AG08396 (cell line): ENCODE measurements at places on chromosomes 12 and 14.

- peak; percentile 45 for DNase-seq
These were observed 20.1 kb downstream of the APOBEC1 start for GRCh38 chr12:7645395-7646177.

DNA sequence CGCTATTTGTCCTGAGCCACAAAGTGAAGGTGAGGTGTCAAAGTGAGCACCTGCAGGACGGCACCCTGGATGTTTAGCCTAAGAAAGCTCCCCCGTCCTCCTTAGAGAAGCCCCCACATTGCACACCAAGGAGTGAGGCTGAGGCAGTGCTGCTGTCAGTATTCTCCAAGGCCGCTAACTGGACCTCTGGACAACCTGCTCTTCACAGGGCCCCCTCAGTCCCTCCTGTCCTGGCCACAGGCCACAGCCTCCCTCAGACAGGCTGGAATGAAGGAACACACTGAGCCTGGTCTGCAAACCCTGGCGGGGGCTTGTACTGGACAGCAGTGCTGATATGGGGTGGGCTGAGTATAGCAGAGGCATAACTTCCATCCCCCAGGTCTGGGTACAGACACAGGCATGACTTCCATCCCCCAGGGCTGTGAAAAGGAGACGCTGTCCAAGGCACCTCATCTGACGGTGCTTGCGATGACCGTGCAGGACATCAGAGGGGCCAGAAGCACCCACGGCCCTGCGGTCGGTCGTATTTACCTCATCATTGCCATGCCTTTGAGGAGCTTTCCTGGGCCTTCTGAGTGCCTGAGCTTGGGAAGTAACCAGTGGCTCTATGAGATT is 82.4 kb upstream of the DIO3 start:
- DNase-seq = no peak

DNA sequence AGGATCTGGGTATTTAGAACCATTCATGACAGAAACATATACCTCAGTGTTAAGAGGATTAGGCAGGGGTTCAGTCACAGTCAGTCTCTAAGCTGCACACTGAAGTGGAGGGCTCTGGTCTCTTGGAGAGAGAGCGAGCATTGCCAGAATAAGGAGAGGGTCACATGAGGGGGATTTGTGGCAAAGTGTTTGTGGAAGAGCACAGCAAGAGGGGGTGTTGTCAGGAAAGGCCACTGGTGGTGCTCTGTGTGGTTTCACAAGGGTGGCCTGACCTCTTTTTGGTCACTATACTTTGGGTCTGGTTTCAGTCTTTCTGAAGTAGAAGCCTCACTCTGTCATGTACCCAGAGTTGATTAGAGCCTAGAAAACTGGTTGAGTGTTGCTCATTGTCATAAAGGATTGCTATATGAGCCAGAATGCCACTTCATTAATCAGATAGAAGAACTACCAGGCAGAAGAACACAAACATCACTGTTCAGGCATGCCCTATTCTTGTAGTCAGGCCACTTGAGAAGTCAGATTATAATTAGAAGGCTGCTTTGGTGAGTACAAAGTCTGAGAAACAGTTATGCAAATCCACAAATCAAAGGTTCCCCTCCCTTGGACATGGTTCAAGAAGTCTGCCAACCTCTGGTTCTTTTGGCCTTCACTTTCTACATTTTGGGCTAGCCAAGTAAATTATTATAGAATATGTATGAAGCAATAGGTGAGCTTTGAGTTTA is 8.4 kb downstream of the TMEM19 start:
- no peak for DNase-seq

DNA sequence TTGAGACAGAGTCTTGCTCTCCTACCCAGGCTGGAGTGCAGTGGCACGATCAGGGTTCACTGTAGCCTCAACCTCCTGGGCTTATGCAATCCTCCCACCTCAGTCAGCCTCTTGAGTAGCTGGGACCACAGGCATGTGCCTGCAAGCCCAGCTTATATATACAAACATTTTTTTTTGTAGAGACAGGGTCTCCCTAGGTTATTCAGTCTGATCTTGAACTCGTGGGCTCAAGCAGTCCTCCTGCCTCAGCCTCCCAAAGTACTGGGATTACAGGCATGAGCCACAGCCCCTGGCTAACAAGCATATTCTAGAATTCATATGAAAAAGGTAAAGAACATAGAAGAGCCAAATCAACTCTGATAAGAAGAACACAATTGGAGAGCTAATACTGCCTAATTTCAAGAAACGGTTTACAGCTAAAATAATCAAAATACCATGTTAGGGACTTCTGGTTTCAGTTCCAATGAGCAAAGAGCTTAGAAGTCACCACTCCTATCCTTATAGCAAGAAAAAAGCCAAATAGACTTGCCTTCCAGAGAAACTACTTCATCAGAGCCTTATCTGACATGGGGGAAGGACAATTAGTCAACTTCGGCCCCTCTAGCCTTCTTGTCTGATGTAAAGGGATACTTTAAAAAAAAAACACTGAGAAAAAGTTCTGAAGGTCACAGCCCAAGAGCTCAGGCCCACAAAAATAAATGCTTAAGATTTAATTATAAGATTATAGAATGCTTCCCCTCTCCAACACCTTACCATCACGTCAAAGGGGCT is 37.6 kb downstream of the TMEM116 start:
- DNase-seq = no peak

GRCh38 chr12:115355301-115355700 is 671.3 kb upstream of the TBX3 start:
- DNase-seq = no peak

GRCh38 chr14:94840467-94840866 is 70.6 kb upstream of the GSC start:
- DNase-seq = no peak

- no peak for DNase-seq
These were observed 153.4 kb downstream of the EFCAB11 start for GRCh38 chr14:89801136-89801535.

GRCh38 chr14:90893510-90893909 is 77.3 kb upstream of the TTC7B start:
- DNase-seq = no peak

DNA sequence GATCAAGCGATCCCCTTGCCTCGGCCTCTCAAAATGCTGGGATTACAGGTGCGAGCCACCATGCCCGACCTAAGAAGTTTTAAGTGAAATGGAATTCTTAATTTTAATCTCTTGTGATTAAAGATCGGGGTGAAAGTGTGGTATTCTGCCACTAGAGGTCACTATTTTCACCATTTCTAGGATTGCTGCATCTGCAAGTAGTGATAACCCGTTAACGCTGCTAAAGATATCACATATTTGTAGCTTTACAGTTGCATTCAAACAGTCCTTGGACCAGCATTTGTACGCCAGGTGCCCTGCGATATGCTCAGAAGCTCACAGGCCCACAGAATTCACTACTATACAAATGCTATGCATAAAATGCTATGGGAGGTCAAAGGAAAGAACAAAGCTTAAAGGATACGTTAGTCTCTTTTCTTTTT is 19.3 kb downstream of the CCDC62 start:
- peak; percentile 61 for DNase-seq

DNA sequence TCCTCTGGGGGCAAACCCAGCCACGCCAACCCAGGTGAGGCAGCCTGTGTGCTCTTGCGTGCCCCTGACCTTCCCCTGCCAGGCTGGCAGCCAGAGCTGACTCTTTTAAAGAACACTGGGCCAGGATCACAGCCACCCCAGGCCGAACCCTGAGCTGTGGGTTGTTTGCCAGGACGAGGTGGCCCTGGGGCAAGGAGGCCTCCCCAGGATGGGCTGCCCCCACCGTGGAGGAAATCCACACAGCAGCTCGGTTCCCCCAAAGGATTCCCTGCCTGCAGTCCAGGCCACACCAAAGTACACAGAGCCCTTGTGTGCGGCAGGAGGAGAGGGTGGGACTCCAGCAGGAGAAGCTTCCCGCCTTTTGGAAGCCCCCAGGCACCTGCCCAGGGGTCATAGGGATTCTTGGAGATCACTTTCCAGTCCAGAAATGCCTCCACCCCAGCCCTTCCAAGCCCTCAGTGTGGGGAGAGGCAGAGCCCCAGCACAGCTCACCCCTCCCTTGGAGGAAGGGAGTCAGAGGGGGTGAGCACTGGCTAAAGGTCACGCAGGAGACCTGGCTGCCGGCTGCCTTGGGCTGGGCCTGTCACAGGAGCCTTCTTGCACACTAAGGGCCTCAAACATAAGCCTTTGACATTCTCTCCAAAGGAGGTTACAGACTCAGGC is 115.6 kb downstream of the CALM1 start:
- no peak for DNase-seq

- DNase-seq = no peak
These were observed 574.3 kb downstream of the KCNH5 start for GRCh38 chr14:62470935-62471334.

DNA sequence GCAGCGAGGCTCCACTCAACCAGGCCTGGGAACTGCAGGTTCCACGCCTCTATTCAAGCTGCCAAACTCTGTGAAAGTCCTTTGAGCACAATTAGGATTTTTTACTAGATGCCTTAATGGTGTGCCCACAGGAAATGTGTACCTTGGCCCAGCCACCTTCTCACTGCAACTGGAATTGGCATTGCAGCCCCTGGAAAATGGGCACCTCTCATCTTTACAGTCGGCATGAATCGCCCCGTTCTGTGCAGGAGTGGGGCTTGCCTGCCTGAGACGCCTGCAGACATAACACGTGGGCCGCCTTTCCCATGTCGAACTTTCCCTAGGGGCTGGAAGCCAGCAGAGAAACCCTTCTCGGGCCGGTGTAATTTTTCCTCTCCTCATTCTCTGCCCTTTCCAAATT is 42.0 kb upstream of the ELK3 start:
- no peak for DNase-seq
